ENCODE measurements at places on chromosomes 3 and 15.

- DNase-seq = no peak
Measured at GRCh38 chr3:148938306-148938705, 53.0 kb upstream of the GYG1 start.

DNA sequence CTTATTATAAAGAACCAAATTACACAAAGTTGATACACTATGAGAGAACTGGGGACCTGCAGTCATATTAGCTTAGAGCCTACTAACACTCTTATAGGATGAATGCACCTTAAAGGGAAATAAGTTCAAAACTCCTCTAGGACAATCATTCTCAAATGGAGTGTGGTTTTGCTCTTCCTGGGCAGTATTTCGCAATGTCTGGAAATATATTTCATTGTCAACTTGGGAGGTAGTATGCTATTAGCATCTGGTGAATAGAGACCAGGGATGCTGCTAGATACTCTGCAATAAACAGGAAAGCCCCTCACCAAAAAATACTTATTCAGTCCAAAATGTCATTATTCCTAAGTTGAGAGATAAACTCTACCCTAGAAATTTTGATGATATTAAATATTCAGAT lies 451.4 kb upstream of the ARPP21 start:
- no peak for DNase-seq

DNA sequence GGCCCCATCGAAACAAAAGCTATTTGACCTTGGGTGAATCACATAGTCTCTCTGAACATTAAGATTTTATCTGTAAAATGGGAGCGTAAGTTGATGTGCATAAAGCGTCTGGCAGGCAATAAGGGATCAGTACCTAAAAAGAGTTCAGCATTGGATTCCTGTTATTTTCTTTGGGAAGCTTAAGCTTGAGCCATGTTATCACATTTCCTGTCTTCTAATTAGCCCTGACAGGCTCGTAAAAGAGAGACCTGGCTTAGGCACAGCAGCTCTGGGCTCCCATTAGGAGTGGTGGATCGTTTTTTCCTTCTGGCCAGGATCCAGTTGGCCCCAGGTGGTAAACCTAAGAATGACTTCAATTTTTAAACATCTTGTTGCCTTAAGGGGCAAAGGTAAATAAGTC lies 26.0 kb upstream of the CA12 start:
- no peak for DNase-seq

- no peak for DNase-seq
Measured at GRCh38 chr15:34847598-34847997, 52.2 kb upstream of the ACTC1 start.

DNA sequence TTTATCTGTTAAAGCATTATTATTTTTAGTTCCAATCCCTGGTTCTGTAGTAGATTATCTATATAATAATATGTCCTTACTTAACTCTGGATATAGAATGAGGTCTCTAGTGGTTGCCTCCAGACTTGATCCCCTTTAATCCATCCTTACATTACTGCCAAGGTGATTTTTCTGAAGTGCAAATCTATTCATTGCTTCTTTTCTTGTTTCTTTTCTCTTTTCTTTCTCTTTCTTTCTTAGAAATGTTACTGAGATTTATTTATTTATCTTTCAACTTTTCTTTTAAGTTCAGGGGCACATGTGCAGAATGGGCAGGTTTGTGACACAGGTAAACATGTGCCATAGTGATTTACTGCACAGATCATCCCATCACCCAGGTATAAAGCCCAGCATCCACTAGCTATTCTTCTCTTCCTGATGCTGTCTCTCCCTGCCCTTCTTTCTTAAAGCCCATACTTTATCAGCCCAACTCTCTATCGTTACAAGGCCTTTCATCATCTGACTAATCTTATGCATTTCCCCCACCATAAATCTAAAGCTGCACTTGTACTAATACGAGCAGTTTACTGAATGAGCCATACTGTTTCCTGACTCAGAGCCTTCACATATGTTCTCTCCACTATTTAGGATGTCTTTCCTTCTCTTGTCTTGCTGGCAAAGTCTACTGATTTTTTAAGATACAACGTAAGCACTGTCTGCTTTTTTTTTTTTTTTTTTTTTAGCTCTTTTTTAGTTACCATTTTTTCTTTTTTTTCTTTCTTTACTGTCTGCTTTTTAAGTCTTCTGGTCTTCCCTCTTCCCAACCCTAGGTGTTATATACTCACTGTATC lies 4.6 kb downstream of the GLCE start:
- DNase-seq = no peak

All from NCI-H1417 treated with DMSO at 0.1 percent for 48 hours (cell line).